Left lung (tissue), 14 donors: ENCODE measurements at places on chromosomes 7 and 10. TPM values are rescaled to one million over a fixed set of nuclear protein-coding genes. Genes with fewer than 3 reads are reported as not detected.

TRIM24 gene
- total RNA-seq: 23.8 TPM

MAT1A gene
- 0.38 TPM for total RNA-seq

ASIC3 gene
- 3.5 TPM for total RNA-seq

SDK1 gene
- 5.5 TPM for total RNA-seq

DNA sequence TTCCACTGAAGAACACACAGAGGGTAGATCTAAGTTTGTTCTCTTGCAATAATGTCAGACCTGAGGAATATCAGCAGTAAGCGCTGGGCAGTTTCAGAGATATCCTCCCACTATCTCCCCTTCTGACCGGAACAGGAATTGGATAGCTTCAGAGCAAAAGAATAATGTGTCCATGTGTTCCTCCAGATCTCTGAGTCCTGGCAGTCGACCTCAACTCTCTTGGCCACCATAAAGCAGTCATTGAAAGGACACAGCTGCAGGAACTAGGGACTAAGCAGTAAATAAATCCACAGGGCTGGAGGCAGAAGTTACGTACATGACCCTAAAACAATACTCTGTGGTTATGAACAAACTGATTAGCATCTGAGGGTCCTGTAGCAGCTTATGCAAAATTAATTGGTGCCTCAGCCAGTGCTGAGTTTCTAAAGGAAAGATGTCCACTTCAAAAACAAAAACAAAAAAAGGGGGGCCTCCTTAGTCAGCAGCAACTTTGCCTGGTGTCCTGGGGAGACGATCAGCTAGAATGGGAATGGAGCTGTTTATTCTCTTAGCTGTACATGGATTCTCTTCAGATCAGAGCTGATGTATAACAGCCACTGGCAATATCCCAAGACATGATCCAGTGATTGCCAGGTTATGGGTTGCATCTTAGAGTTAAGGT is 6.4 kb upstream of the PRTFDC1 start:
- H3K4me3 ChIP-seq: no peak overlapping the region
- no peaks in the 10 kb centered on the region for H3K4me1 ChIP-seq
- H3K36me3 ChIP-seq: no peaks in the 10 kb centered on the region
- peak; percentile 91 for DNase-seq

DNA sequence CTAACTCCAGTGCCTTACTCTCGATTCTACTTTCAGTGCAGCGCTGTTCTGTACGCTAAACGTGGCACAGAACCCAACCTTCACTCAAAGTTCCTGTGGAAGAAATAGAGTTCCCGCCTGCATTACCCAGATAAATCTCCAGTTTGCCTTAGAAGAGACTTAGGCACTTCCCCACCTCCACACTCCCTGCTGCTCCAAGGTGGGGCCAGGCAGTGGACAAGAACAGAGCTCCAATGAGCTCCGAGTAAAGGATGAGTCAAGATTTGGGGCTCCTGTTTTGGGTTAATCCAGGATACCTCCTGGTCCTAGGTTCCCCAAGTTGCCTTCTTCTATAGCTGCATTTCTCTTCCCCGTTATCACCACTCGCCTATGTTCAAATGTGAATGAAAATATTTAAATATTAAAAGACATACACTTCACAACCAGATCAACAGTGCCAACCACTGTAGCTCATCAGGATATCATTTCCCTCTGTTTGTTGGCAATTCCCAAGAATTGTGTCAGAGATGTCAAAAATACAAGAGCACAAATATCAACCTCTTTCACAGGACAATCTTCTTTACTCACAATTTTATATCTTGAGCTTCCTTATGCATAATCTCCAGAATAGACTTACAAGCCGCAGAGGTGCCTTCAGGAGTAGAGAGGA is 48.0 kb downstream of the MALSU1 start:
- peak overlapping the region; percentile 53 for H3K27ac ChIP-seq
- H3K27me3 ChIP-seq: no peaks in the 10 kb centered on the region
- DNase-seq: no peak
- H3K36me3 ChIP-seq: no peaks in the 10 kb centered on the region
- H3K4me3 ChIP-seq: no peak overlapping the region
- H3K4me1 ChIP-seq: no peaks in the 10 kb centered on the region
